LoVo (cell line): ENCODE measurements at places on chromosomes 13 and 19.

DNA sequence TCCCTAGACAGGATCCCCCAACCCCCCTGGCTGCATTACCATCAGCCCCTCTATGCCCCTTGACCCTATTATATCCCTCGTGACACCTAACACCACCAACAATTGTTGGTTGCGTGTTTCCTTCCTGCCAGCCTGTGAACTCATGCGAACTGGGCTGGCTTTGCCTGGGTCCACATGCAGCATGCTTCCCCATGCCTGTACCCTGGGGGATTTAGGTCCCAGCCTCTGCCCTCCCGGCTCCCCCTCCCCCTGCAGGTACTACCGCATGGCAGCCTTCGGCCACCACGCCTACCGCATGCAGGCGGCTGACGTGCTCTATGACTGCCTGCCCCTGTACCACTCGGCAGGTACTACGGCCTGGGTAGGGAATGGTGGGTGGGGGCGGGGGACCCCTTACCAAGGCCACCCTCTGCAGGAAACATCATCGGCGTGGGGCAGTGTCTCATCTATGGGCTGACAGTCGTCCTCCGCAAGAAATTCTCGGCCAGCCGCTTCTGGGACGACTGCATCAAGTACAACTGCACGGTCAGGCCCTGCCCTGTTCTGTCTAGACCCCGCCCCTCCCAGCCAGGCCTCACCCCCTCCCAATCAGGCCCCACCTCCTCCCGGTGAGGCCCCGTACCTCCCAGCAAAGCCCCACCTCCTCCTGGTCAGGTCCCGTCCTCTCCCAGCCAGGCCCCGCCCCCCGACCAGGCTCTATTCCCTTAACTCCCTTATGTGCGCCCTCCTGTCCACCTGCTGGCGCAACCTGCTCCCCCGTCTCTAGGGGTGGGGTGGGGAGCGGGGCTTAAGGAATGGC, 18.5 kb downstream of the SLC27A1 start:
- peak; percentile 56 for DNase-seq

- peak; percentile 86 for DNase-seq
Measured at GRCh38 chr19:42279902-42280814, 11.1 kb downstream of the CIC start.

GRCh38 chr13:91520952-91521351, 122.5 kb downstream of the GPC5 start:
- DNase-seq = no peak

DNA sequence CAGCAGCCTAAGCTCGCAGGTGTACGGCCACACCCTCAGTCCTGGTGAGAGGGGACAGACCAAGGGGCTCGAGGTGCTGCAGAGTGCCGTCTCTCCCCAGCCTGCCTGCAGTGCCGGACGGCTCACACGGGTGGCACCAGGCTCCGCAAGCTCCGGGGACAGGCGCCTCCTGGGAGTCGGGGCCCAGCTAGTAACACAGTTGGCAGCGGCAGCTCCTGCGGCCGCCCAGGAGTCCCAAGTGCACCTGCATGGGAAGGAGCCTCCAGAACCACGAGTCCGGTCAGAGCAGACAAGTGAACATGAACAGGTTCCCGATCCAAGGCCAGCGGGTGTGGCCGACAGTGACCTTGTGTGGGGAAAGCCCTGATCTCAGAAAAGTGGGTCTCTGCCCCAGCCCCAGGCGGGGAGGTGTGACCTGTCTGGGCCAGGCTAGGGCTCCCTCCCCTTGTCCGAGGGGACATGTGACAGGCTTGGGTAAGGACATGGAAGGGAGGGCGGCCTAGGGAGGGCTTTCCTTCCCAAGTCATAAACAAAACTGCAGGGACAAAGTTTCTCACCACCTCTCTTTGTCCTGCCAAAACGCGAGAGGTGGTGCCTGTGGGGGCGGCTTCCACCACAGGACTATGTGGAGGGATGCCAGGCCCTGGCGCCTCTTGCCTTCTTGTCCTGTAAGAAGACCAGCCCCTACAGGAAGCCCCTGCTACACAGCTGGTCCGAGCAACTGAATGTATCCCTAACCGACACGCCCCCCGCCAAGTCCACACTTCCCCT, 46.5 kb downstream of the MLLT1 start:
- DNase-seq = no peak

- no peak for DNase-seq
Measured at GRCh38 chr19:50500060-50500752, 10.8 kb downstream of the JOSD2 start.

GRCh38 chr13:27792393-27793218, at the start of gene GSX1:
Gene GSX1 (plus strand): TSS chr13:27792483. CDS start chr13:27792691, 208 bp downstream.
- no peak for DNase-seq

DNA sequence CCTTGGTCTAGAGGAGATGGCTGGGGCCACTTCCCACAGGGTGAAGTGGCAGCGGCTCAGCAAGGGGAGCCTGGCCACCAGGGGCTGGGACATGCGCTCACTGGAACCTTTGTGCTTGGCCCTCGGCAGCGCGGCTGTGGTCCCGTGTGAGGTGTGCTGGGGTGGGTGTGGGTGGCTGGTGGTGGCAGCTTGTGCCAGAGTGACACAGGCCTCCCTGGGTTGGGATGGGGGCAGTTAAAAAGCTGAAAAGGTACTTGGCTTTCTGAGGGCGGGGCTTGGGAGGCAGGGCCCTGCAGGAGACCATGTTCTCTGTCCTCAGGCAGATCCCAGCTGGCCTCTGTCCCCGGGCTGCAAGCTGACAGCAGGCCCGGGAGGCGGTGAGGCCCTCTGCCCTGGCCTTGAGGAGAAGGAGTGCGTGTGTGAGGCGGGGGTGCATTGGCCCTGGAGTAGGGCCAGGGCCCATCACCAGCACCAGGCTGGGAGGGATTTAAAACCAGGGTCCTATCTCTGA, 17.3 kb downstream of the MPND start:
- no peak for DNase-seq

GRCh38 chr13:52846567-52847321, 1.7 kb downstream of the PCDH8 start:
- no peak for DNase-seq

DNA sequence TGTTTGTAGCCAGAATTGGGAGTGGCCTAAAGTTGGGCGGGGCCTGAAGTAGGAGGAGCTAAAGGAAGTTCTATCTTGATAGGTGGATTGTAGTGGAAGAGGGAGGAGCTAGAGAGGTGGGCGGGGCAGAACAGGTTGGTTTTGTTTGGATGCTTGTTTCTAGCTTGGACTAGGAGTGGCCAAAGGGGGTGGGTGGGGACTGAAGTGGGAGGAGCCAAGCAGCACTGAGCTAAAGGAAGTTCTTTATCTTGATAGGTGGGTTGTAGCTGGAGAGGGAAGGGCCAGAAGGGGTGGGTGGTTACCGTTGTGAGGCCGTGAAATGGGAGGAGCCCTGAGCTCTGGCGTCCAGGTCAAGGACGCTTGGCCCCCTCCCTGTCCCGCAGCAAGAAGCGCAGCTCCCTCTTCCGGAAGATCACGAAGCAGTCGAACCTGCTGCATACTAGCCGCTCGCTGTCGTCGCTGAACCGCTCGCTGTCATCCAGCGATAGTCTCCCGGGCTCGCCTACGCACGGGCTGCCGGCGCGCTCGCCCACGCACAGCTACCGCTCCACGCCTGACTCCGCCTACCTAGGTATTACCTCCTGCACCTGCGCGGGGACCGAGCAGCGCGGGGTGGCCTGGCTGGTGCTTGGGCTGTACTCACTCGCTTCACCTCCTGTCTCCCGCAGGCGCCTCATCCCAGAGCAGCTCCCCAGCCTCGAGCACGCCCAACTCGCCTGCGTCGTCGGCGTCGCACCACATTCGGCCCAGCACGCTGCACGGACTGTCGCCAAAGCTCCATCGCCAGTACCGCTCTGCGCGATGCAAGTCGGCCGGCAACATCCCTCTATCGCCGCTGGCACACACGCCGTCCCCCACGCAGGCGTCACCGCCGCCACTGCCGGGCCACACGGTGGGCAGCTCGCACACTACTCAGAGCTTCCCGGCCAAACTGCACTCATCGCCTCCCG, 8.0 kb downstream of the DNASE2 start:
- no peak for DNase-seq

DNA sequence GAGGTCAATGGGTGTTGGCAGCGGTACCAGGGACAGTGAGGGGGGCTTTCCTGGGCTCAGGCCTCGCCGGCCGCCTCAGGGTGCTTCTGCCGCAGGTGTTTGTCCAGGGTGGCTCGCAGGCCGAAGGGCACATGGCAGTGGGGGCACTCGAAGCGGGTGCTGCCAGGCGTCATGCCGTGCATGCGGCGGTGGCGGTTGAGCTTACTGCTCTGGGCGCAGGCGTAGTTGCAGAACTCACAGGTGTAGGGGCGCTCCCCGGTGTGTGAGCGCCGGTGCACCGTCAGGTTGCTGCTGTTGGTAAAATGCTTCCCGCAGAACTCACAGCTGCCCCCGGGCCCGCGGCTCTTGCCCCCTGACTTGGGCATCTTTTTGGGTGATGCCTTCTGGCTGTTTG, 4.7 kb downstream of the ZNF296 start:
- no peak for DNase-seq

GRCh38 chr13:79673310-79673992, 192.5 kb downstream of the NDFIP2 start:
- no peak for DNase-seq
